Ascending aorta (tissue), 2 donors: ENCODE measurements at places on chromosomes 16 and 17.
A peak's percentile ranks its signal among the peaks of the same experiment; 100 is the strongest.

DNA sequence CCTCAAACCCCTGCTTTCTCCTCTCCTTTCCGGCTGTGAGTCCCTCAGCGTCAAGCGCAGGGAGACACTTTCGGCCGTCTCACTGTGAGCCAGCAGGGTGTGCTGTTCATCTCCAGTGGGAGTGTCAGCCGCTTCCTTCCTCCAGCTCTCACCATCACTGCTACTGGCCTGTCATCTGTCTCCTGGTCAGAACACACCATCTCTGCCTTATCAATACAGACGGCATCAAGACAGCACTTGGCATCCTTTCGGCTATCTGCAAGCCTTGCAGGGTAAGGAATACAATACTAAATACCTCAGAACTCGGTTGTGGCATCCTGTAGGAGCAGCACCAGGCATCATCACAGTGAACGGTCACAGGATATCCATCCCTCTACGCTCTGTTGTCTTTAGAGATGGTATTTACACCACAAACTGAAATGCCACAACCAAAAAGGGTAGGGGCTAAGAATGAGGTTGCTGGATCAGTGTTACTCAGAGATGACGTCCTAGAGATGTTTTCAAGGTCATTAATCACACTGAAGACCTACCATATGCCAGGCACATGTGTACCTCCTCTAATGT, 20.7 kb upstream of the CMTM4 start:
- no peak for DNase-seq

- DNase-seq, result no peak
These were observed 430 bp downstream of the BCAS3 start for GRCh38 chr17:60678118-60678444.

DNA sequence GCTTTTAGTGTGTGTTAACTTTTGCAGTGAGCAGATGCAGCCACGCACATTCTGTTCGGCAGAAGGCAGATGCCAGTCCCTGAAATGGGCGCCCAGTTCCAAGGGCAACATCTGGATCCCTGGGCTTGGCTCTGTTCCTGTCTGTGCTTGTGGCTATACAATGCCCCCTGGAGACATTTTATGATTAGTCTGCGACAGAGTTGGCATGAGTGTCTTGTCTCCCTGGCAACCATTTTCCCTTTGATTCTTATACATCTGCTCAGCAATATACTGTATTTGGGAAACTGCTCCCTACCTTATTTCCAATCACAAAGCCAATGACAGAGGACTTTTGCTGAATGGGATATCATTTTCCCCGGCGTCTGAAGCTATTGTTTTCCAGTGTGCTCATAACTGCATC, 1629.5 kb upstream of the GOT2 start:
- DNase-seq, result no peak

GRCh38 chr16:11500700-11501346, 85.9 kb downstream of the LITAF start:
- DNase-seq, result no peak

- peak; percentile 76 for DNase-seq
These were observed 236.6 kb downstream of the MRTFB start for GRCh38 chr16:14307527-14308367.

GRCh38 chr17:71387456-71387855, 733.4 kb upstream of the SOX9 start:
- DNase-seq, result no peak
